NCI-H187 (cell line): ENCODE measurements at places on chromosomes 2 and 18.

DNA sequence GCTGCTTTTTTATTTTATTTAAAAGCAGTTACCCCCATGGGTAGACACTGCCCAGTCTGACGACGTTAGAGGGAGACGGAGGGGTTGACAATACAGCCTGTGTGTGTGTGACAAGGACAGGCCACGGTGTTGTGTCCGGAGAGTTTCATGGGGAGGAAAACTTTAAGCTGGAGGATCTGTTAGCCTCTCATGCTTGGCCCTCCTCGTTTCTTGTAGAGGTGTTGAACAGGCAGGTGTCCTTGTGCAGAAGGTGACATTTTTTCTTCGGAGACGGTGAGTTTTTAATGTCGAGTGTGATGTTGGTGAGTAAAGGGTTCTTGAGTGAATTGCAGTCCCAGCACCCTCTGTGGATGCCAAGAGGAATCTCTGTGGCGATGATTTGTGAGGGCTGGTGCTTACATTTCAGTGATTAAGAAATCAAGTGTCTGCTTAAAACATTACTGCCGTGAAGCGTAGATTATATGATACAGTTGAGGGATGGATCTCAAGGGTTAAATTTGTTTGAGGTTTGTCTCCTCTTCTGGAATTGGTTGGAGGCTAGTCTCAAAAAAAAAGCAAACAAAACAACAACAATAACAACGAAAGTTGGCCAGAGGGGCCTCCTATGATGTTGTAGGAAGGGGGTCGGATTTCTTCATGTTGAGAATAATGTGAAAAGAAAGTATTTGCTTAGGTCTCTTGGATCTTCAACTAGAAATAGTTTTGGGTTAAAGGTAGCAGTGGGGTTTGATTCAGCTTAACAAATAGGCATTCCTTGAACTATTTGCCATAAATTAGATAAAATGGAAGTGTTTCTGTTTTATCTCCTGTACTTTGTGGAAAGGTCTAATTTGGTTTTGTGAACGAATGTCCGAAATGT is 1.6 kb downstream of the NCOA1 start:
- no peak for DNase-seq

GRCh38 chr2:234289834-234290590 is 206.9 kb downstream of the ARL4C start:
- DNase-seq: no peak

GRCh38 chr18:38709122-38709521 is 1143.5 kb upstream of the CELF4 start:
- DNase-seq: no peak

DNA sequence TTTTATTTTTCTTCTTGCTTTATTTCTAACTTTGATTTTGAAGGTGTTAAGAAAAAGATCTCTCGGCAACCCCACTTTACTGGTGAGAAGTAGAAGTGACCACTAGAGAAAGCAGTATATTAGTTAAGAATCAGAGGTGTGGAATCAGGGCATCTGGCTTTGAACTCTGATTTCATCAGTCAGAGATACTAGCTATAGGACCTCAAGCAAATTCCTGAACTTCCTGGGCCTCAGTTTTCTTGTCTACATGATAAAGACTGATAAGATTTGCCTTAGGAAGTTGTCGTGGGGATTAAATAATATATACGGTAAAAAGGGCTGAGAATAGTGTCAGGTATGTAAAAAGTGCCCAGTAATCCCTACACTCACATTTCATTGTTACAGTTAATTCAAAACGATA is 440.3 kb upstream of the CRIM1 start:
- no peak for DNase-seq

GRCh38 chr2:43616967-43617680 is 19.9 kb upstream of the PLEKHH2 start:
- DNase-seq: no peak

- no peak for DNase-seq
These were observed 47.3 kb upstream of the CALCRL start for GRCh38 chr2:187495324-187495723.

- no peak for DNase-seq
These were observed 172.8 kb upstream of the HAAO start for GRCh38 chr2:42965196-42965595.

DNA sequence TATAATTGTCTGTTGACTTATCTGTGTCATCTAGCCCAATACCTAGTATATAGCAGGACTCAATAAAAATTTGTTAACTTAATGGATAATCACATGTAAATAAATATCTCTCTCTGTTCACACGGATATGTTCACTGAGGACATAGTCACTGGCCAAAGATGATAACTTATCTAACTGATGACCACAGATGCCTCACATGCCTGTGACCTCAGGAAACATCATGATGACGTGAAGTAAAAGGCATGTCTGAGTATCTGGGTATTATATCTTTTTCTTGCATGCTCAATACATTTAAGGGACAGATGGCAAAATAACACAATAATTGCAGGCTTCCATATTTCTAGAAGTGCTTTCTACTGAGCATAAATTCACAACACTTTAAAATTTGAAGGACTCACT is 41.4 kb upstream of the PARD3B start:
- no peak for DNase-seq

GRCh38 chr18:35454803-35455202 is 43.0 kb downstream of the INO80C start:
- DNase-seq: no peak

DNA sequence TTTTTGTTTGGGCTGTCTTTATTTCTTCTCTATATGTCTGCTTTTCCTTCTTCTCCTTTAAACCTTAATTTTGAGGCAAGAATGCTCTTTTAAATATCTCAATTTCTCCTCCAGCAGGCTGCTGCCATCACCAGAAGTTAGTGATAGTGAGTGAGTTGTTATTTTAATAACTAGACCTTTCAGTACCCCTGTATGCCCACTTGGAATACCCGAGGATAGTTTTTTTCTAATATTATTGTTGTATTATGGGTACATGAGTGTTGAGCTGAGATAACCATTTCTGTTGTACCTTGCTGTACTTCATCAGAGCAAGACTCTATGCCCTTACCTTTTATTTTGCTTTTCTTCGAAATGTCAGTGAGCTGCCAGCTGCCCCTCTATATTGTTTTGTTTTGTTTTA is 50.1 kb downstream of the PPM1B start:
- DNase-seq: no peak

DNA sequence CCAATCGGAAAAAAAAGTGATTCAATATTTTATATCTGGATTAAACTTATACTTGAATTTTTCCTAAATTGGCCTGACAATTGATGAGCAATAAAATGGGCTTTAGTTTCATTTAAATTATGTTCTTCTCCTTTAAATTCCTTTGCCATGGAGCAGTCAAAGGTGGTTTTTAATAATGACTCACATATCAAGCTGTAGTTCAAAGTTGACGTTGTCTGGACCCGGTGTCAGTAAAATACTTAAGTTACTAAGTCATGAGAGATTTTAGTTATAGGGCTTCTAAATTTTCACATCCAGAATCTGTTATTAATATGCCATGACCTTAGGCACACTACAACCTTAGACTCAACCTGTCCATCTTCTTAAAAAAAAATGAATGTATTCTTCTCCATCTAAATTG is 62.5 kb downstream of the CDH2 start:
- no peak for DNase-seq

DNA sequence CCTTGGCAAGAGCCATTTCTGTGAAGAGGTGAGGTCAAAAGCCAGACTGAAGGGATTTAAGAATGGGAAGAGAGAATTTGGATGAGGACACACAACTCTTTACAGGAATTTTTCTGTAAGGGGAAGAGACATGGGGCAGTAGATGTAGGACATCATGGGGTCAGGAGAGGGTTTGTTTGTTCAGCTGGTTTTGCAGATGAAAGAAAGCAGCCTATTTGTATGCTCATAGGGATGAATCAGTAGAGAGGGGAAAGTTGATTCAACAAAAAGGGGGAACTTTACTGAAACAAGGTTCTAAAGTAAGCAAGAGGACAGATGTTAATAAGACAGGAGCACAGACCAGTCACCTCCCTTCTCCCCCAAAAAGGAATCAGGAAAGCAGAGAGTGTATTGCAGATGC is 11.2 kb downstream of the SCG2 start:
- DNase-seq: no peak

DNA sequence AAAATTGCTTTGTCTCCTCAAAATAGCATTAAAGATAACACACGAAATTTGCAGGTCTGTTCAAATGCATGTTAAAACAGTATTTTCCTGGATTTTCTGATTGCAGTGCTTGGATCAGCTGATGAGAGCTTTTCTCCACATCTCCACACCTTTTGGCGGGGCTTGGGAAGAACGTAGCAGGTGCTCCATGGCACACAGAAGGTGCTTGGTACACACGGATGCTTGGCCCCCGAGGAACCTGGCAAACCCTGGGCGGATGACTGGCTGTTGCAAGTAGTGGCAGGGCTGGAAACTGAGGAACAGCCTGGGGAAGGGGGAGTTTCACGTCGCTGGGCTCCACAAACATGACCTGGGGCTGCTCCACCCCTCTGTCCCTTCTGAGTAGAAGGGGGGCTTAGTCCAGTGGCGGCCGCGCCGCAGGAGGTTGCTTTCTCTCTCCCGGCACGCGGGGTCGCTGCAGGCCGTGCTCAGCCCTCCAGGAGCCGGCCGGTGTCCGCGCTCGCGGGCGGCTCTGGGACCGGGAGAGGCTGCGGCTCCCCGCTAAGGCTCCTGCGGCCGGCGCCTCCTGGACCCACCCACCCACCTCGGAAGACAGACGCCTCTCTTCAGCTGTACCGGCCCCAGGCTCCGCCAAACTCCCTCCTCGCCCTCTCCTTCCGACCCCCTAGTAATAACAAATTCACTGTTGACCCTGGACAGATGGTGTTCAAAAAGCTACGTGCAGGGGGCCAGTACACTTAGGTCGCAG is 69.3 kb downstream of the MARCO start:
- DNase-seq: no peak

GRCh38 chr18:22113144-22113844 is 56.1 kb upstream of the GATA6 start:
- DNase-seq: no peak

DNA sequence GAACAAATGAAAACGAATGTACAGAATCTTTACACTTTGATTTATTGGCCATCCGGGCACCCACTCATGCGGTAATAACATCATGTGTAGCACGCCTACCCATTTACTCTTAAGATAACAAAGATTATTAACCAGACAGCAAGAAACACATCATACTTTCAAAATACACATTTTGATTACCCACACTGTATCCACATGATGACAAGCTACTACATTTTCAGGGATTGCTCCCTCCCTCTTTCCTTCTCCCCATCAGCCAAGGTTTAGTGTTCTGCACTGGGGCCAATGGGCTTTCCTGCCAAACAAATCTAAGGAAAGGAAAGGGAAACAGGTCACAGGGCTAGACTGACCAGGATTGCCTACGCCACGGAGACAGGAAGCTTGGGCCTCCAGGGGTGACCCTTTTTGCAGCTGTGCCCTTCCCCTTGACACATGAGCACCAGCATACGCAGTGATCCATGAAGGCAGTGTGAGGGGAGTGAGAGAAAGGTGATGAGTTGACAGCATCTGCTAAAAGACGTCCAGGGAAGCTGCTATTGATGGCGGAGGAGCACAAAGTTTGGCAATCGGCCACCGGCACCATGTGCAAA is 76.5 kb downstream of the ZNF521 start:
- no peak for DNase-seq

DNA sequence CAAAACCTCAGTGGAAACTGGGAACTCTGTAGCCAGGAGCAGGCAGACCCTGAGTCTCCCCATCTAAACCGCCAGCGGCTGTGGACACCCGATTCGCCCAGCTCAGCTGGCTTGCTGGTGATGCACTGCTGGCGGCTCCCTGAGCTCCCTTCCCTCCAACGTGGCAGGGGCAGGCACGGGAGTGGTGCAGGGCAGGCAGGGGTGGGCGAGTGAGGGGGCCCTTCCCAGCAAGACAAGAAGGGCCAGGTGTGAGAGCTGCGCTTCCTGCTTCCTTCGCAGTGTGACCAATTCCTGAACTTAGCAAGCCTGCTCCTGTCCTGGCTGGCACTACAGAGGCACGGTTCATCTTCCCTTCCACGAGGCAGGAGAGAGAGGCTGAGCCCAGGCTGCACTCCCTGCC is 12.3 kb upstream of the SEMA4C start:
- DNase-seq: no peak

DNA sequence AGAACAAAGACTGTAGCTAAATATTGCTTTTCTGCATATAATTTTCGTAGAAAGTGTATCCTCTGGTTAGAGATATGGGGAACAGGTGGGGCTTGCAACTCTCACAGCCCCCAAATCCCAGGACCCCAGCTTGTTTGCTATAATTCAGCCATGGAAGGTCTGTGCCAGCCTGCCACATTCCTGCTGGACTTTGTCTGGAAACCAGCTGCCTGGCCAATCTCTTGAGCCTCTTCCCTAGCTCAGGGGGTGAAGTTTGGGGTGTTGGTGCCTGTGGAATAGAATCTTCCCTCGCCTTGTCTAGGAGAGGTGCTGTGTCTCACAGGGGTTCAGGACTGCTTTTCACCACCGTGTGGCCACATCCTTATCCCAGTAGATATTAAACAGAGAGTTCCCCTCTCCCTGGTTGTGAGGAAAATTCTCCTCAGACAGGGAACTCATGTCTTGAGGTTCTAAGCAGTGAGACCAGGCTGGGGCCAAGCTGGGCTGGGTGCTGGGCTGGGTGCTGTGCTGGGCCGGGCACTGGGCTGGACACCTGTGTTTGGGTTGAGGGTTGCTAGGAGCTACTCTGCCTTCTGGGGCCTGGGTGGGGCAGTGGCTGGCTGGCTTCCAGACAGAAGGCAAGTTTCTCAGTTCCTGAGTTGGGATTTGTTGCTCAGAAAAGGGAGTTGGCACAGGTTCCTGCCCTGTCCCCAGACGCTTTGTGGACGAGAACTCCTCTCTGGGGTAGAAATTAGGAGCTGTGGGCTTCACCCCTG is 12.3 kb downstream of the TOGARAM2 start:
- DNase-seq: no peak

DNA sequence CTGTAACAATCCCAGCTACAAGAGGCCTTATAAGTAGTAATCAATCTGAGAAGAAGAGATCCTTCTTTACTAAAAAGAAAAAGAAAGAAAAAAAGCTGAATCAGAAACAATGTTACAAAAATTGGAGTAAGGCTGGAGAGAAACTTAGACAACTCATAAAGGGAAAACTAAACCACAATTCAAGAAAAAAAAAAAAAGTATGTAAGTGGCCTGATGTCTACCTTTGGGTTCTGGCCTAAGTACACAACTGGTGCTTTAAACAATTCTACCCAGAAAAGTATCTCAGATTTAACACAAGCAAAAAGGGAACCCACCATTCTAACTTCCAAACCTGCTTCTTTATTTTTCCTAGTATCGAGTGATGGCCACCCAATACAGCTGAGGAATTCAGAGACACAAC is 45.3 kb downstream of the ZNF521 start:
- DNase-seq: no peak

DNA sequence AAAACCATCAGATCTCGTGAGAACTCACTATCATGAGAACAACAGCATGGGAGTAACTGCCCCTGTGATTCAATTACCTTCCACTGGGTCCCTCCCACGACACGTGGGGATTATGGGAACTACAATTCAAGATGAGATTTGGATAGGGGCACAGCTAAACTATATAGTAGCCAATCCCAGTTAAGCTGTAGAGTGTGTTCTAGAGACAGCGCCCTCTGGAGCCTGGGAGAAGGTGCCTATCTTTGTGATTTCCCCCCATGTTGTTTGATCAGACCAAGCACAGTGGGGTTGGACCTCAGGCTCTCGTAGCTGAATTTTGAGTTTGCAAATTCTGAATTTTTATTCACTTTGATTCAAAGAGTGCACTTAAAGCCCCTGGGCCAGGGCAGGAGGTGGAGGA is 108.2 kb upstream of the TWIST2 start:
- no peak for DNase-seq
